ENCODE measurements at places on chromosomes 1 and 21.

GRCh38 chr21:45966791-45967394 lies 14.7 kb upstream of the COL6A1 start:
- no peak for DNase-seq

- no peak for DNase-seq
These were observed 14.5 kb downstream of the NES start for GRCh38 chr1:156662800-156663055.

- peak; percentile 24 for DNase-seq
These were observed 28.5 kb upstream of the PKP1 start for GRCh38 chr1:201254625-201255478.

- peak; percentile 87 for DNase-seq
These were observed 78.2 kb downstream of the MAP3K7CL start for GRCh38 chr21:29208682-29209059.

DNA sequence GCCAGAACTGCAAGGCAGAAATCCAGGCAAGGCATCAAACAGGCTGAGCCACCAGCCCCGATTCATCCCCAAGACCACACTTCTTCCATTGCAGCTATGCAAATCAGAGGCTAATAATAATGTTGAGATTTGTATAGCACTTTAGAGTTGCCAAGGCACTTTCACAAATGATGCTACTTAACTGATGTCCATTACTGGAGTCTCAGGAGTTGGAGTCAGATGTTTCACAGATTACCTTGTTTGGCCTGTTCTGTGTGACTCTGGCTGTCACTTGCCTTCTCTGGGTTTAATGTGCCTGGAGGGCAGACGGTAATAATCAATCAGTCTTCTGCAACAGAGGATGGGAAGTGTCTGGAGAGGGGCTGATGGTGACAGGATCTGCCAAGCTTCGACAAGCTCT lies 40.8 kb upstream of the MPZL1 start:
- DNase-seq = no peak

GRCh38 chr1:168428063-168428731 lies 115.6 kb downstream of the XCL2 start:
- peak; percentile 57 for DNase-seq

DNA sequence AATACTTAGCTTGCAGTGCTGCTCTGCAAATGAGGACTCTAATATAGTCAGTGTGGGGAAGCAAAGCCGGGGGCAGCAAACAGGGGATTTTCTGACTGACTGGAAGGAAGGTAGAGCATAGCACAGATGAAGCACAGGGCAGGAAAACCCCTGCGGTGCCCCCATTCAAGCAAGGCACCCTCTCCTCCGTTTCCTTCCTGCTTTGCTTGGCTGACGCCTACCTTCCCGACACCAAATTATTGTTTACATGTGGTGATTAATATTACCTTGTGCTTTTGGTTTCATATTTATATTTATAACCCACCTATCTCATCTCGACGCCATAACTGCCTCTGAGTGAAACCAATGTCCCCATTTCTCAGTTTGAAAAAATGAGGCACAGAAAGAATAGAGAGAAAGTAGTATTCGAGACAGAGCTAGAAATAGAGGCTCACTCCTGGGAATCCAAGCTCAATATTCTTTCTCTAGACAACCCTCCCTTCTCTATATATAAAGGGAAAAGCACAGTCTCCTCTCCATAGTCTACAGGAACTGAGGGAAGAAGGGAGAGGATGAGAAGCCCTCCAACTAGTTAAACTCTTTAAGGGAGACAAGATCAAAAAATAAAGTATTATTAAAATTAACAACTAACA lies 41.3 kb downstream of the PIK3C2B start:
- no peak for DNase-seq

GRCh38 chr21:19490481-19490880 lies 1086.9 kb upstream of the TMPRSS15 start:
- DNase-seq = no peak

DNA sequence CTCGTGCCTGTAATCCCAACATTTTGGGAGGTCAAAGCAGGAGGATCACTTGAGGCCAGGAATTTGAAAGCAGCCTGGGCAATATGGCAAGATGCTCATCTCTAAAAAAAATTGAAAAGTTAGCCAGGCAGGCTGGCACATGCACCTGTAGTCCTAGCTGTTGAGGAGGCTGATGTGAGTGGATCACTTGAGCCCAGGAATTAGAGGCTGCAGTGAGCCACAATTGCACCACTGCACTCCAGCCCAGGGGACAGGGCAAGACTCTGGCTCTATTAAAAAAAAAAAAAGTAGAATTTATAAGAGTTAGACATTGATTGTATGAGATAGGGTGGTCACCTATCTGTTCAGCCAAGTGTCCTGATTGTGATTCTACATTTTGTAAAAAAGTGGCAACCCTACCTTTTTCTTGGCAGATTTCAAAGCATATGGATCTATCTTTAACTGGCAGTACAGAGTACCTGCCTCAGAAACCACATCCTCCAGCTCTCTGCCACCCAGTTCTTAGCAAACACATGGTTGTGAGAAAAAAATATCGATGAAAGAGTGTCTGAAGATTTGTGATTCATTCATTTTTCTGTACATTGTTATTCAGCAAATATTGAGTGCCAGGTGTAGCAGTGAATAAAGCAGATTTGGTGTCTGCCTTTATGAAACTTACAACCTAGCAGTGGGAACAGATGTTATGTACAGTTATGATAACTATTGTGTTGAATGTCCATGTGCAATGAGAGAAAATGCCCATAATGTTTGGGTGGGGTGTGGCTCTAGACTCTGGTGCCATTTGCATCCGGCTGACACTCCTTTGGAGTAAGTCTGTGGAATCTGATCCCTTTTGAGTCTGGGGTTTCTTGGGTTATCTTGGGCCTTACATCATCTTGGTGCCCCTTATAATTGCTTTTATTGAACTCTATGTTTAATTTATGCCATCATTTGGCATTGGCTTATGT lies 82.5 kb downstream of the ST3GAL3 start:
- DNase-seq = no peak

GRCh38 chr1:223161321-223161720 lies 18.3 kb upstream of the TLR5 start:
- no peak for DNase-seq

DNA sequence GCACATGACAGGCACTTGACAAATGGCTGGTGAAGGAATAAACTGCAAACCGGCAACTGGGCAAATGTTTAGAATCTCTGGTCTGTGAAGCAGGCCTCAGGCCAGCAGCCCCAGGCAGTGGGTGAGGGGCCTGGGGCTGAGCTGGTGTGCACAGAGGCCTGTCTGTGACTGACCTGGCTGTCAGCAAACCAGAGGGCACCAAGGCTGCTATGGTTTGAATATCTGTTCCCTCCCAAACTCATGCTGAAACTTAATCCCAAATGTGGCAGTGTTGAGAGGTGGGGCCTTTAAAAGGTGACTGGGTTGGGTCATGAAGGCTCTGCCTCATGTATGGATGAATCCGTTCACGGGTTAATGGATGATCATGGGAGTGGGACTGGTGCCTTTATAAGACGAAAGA lies 139.8 kb downstream of the DMRTB1 start:
- DNase-seq = no peak

DNA sequence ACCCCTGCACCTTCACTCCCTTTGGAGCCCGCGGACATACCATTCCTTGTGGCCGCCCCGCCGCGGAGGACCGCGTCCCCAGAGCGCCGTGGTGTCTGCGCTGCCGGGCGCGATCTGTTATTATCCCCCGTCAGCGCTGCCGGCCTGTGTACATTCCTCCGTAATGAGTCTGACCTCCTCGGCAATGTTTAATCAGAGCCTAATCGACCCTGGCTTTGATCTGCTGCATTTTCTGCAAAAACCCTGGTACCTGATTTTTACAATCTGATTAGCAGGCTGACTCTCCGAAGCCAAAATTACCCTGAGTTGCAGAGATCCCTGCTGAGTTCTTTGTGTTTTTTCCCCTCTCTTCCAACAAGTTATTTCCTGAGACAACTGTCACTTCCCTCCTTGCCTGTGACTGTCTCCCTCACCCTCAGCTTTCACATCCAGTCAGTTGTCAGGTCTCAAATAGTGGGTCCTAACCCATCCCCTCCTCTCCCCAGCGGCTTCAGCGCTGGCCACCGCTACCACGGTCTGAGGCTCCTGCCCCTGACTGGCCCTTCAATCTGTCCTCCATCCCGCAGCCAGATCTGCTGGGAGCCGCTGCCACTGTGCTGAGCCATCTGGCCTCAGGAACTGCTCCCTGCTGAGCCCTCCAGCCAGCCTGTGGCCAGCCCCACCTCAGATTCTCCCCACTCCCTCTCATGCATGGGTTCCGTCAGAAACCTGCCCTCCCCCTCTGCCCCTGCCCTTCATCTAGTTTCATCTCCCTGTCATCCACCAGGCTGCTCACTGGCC lies 53.5 kb downstream of the GLIS1 start:
- no peak for DNase-seq

DNA sequence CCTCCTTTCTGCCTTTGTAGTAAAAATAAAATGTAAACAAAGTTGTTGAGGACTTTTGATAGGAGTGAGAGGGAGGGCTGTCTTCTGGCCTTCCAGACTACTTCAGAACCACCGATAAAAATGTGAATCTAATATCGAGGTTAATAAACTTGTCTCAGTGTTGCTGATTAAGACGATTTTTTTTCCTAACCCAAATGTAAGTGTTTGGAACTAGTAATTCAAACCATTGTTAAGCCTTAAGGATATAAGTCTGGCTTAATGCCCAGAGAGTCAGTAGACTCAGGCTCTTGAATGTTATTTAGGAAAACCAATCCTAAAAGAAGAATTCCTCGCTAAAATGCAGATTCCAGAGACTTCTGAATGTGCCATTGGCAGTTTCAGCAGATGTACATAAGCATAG lies 356.9 kb downstream of the SIPA1L2 start:
- DNase-seq = peak; percentile 56

- DNase-seq = peak; percentile 18
These were observed 10.0 kb upstream of the C1orf115 start for GRCh38 chr1:220680085-220680687.

DNA sequence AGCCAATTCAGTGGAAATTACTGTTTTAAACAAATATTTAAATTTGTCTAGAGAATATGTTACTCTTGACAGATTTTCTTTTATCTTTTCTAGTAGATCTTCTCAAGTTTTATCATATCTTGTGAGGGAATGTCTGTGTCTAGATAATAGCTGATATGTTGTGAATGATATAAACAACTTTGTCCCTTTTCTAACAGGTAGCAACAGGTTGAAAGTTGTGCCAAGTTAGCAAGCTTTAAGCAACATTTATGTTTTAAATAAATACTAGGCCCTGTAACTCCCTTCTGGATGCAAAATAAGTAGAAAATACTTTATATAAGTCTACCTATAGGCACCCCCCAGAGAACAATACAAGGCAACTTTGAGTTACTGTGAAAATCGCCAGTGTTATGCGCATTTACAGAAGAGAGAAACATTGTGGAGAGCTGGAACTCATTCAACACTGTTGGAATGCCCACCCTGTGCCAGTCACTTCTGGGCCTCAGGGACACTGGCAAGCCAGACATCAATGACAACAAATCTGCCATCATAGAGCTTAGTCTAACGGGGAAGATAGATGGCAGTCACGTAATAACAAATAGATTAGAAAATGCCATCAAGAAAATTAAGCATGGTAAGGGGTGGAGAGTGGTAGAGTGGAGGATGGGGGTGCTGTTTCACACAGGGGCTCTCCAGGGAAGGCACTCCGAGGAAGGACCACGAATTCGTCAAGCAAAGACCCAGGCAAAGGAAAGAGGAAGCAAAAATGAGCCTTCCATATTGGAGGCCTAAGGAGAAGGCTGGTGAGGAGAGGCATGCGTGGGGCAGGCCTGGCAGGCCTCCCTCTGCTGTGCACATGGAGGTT lies 4.4 kb downstream of the MAP3K21 start:
- DNase-seq = no peak

- DNase-seq = no peak
These were observed 23.6 kb downstream of the ZBTB18 start for GRCh38 chr1:244074559-244075171.

DNA sequence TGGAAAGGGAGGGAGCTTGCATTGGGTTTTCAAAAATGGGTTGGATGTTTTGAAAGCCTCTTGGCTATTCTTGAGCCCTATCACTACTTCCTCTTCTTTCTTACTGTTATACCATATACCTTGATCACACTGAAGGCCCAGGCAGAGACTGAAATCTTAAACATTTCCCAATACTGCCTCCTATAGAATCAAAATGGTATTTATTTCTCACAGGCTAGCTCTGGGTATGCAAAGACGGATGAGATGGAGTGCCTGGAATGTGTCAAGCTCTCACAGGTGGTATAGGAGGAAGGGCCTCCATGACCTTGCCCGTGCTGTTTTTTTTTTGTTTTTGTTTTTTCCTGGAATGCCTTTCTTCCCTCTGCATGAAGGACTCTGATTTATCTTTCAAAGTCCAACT lies 268.4 kb upstream of the USP24 start:
- DNase-seq = no peak

GRCh38 chr1:69662321-69662720 lies 94.6 kb downstream of the LRRC7 start:
- DNase-seq = no peak

DNA sequence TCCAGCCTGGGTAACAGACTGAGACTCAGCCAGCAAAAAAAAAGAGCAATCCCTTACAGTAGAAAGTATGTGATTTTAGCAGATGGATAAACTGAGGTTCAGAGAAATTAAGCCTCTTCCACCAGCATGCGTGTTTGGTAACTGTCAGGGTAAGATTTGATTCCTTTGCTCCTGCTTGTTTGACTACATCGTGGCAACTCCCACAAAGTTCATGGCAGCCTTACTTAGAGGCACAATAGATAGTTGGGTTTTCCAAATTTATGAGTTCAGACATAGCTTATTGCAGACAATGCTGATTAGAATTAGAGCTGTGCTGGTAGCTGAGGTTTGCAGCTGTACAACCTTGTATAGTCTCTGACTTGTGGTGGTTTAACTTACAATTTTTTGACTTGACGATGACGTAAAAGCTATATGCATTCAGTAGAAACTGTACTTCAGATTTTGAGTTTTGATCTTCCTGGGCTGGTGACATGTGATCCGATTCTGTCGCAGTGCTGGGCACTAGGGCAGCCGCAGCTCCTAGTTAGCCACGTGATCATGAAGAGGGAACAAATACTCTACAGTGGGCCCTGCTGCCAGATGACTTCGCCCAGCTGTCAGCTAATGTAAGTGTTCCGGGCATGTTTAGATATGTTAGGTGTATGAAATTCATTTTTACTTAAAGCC lies 167.8 kb downstream of the DHRS3 start:
- DNase-seq = no peak

- DNase-seq = no peak
These were observed 93.7 kb upstream of the C1orf174 start for GRCh38 chr1:3993619-3994375.

DNA sequence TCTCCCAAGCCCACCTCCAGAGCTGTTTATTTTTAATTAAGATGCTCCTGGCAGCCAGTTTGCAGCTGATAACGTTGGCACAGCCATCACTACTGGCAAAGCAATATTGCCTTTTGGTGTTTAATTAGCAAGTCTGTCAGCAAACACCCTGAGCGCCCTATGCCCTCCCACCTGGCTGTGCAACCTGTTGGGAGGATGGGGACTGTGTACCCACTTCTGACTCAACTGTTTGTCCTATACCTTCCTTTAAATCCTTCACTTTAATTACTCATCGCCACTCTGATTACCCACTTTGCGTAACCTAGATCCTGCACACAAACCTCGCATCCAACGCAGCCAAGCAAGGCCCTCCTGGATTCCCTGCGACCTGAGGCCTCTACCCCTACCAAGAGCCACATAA lies 67.1 kb downstream of the BCAR3 start:
- DNase-seq = no peak

- DNase-seq = peak; percentile 5
These were observed 255.6 kb upstream of the DPYD start for GRCh38 chr1:98176414-98176813.

GRCh38 chr1:217953922-217954321 lies 322.8 kb downstream of the SPATA17 start:
- no peak for DNase-seq
